NCI-H187 treated with DMSO at 0.1 percent for 48 hours (cell line): ENCODE measurements at places on chromosomes 7 and 10.

DNA sequence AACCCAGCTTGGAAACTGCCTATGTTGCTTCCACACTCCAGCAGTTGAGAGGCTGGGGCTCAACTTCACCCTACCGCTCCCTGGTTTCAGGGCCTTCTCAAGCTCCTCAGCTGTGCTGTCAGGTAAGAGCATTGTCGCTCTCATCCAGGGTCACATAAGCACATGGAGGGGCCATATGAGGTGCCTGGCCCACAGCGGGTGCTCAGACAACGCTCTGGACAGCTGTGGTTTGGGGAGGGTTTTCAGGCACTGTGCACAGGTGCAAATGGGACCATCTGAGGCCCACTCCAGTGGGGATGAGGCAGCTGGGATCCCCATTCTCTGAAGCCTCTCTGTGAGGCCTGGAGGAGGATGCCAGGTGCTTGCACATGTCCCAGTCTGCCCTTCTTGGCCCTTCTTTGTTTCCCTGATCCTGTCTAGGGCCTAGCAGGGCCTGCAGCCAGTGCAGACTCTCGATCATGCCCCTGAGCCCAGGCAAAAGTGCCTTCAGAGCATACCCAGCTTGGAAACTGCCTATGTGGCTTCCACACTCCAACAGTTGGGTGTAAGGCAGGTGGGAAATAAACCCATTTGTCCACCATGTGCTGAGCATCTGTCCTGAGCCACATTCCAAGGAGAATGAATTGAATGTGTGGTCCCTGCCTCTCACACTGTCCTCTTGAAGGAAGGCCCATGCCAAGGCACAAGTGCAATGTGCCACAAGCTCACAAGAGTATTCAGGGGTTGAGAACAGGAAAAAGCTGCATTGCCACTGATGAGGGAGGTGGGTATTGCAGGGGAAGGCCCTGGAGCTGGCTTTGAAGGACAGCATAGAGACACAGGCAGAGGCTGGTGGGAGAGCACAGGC is 40.3 kb downstream of the VSTM4 start:
- DNase-seq = no peak

GRCh38 chr10:132350391-132350790 is 18.4 kb downstream of the LRRC27 start:
- no peak for DNase-seq

DNA sequence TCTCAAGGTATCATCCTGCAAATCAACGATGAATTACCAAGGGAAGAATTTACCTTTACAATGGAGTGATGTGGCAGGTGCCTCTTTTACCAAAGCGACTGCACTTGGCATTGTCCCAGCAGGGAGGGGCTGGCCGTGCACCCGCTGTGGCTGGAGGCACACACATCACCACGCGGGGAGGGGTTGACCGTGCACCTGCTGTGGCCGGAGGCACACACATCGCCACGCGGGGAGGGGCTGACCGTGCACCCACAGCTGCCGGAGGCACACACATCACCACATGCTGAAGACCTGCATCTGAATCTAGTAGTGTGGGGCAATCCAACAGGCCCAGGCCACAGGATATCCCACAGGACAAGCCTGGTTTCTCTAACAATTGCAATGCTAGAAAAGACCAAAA is 493.5 kb downstream of the DNAJB6 start:
- DNase-seq = peak; percentile 75

DNA sequence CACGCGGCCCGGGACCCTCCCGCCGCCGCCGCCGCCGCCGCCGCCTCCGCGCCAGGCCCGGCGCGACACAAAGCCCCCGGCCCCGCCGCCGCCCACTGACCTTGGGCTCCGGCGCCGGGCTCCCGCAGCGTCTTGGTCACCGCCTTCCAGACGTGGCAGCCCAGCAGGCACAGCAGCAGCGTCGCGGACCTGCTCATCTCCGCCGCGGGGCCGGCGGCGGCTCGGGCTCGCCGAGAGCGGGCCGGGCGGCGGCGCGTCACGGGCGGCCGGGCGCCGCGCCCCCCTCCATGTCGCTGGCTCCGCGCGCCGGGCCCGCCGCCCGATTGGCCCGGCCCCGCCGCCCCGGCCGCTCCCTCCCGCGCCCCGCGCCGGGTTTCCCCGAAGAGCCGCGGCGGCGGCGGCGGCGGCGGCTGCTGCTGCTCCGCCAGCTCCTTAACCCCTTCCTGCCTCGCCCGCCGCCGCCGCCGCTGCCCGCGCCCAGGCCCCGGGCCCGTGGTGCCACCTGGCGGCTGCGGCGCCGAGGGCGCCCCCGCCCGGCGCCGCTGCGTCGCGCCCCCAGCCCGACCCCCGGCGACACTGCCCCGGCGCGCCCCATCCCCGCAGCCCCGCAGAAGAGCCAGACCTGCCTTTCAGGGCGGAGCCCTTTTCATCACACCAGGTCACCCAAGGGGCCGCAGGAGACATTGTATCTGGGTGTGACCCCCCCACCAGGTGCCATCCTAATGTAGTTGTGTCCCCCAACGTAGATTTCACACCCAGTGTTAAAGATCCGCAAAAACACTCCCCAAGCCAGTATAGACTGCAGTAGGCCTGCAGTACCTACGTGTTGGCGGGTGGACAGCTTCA is at the start of gene FAM171A1:
Gene FAM171A1, minus strand, starts transcription at position 434 of the 846 bp plus-strand sequence. Its CDS starts 237 bp downstream, at position 197.
- no peak for DNase-seq

- no peak for DNase-seq
Observed at GRCh38 chr7:18667466-18667865, 171.9 kb downstream of the HDAC9 start.

DNA sequence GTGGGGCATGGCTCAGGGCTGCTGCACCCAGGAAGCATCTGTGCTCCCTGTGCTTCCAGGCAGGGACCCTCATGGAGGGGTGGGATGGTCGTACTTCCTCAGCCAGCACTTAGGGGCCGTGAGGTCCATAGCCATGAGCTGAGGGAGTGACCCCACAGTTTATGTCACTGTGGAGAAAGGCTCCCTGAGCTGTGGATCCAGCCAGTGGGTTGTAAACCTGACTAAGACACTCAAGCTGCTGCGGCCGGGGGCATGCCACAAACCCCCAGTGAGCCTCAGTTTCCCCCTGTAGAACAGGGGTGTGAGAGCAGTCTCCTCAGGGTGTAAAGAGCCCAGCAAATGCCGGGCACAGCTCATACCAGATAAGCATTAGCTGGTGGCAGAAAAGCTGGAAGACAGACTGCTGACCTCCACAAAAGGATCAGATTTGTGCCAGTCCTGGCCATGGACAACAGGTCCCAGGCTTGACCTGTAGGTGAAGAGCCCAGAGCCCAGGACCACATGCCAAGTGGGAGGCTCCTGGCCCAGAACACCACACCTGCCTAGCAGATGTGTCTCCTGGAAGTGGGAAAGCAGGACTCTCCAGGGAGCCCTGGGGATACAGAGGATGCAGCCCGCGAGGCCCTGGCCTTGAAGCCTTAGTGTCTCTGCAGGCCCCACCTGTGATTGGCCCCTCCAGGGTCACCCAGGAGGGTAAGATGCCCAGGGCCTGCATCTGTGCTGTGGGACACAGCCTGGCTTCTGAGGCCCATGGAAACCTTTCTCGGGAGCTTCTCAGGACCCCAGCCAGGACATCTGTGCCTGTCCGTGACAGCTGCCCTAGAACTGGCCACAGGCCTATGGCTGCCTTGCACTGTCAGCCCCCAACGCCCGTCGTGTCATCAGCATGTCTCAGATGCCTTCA is 78.1 kb upstream of the RET start:
- DNase-seq = no peak

DNA sequence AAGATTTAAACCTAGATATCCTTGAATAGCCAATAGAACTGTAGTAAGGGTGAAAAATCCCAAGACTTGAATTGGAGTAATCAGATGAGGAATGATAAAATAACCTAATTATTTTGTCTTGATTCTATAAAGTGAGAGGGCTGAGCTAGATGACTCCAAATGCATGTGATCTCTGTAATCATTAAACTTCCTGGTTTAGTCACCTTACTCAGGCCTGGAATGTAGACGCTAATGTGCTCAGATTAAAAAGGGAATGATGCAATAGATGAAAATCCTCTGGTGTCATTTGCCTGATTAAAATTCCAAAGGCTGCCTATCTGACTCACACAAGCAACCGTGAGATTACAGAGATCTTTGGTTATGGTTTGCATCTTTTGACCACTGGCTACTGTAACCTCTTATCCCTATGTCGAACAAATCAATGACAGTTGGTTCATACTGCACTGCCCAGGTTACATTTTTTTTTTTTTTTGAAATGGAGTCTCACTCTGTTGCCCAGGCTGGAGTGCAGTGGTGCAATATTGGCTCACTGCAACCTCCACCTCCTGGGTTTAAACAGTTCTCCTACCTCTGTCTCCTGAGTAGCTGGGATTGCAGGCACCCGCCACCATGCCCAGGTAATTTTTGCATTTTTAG is 2.9 kb upstream of the HKDC1 start:
- DNase-seq = no peak

DNA sequence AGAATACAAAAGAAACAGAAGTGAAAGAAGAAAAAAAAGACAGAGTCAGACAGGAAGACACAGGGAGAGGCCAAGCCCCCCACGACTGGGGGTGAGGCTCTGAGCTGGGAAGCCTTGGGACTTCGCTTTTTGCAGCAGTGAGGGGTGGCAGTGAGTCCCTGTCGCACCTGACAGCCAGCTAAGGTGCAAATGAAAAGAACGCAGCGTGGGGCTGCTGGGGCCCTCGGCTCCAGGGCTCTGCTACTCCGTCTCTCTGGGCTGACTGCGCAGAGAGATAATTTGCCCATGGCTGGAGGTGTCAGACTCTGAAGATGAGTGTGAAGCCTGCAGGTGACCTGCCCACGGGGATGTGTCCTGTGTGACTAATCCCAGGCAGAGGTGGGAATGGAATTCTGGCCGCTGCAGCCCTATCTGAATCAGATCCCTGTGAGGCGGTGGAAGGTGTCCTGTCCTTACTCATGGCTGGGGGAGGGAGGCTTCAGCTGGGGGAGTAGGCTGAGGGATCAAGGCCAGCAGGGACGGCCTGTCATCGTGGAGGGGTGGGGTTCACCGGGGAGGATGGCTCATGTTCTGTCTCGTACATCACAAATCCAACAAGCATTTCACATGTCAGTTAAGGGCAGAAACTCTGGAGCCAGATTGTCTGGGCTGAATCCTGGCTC is 96.4 kb downstream of the SLIT1 start:
- no peak for DNase-seq

- no peak for DNase-seq
Observed at GRCh38 chr7:30926313-30926712, 14.7 kb downstream of the AQP1 start.

- no peak for DNase-seq
Observed at GRCh38 chr7:3730276-3730675, 429.2 kb downstream of the SDK1 start.

- no peak for DNase-seq
Observed at GRCh38 chr7:50662041-50662694, 97.0 kb upstream of the DDC start.

GRCh38 chr7:120567204-120567603 is 290.7 kb downstream of the TSPAN12 start:
- no peak for DNase-seq

DNA sequence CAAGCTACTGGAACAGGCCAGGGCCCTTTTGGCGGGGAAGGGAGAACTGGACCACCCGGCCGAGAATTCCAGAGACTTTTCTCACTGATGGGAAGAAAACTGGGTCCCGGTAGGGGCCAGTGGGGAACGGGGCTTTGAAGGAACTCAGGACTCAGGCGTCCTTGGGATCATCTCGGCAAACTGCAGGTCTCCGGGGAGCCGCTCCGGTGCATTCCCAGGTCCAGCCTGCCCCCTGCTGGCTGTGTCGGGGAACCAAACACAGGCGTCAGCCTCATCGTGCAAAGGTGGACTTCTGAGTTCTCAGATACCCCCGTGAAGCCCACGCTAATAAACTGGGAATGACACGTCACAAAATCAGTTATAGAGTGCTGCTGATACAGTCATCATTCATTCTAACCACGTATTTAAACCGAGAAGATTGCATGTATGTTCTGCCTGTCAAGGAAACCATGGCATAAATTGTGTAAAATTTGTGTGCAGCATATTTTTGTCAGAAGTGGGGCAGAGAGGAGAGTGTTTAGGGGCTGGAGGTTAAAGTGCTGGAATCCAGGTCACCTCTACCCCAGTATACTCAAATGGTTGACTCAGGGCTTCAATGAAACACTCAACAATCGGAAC is 76.1 kb upstream of the CPXM2 start:
- DNase-seq = no peak

DNA sequence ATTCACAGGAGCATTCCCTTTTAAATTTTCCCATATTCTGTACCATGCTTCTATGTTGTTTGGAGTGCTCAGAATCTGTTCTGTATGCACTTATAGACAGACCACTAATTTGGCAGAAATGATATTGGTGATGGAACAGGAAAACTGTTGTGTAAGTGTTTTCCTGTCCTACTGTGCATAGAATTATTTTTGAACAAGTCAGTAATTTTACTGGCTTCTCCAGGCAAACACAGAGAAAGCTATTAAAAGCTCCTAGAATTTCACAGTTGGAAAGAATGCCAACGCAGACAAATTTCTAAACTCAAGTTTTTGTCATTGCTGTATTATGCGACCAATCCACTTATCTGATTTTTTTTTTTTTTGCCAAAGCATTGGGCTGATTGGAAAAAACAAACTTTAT is 55.7 kb downstream of the ANKMY2 start:
- DNase-seq = no peak

DNA sequence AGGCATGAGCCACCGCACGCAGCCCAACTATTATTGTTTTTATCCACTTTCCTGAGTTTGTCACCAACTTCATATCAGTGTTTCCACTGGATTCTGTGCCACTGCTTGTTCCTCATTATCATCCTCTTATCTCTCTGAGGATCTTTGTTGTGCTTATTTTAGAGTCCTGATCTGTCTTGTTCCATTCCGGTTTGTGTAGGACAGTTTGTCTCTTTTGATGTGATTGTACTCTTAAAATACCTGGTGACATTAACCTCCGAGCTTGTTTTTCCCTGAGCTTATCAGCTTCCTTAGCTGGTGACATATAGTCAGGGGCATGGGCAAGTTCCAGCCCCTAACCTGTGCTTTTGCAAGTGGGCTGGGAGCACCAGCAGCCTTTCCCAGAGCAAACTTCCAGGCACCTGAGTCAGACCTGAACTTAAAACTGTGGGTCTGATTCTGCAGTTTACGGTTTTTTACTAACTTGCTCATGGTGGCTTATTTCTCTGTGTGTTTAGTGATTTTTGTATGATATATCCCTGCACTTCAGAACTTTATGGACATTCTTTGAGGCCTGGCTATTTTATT is 23.1 kb upstream of the FMC1 start:
- DNase-seq = no peak
